ENCODE measurements at places on chromosomes 5 and 9.

DNA sequence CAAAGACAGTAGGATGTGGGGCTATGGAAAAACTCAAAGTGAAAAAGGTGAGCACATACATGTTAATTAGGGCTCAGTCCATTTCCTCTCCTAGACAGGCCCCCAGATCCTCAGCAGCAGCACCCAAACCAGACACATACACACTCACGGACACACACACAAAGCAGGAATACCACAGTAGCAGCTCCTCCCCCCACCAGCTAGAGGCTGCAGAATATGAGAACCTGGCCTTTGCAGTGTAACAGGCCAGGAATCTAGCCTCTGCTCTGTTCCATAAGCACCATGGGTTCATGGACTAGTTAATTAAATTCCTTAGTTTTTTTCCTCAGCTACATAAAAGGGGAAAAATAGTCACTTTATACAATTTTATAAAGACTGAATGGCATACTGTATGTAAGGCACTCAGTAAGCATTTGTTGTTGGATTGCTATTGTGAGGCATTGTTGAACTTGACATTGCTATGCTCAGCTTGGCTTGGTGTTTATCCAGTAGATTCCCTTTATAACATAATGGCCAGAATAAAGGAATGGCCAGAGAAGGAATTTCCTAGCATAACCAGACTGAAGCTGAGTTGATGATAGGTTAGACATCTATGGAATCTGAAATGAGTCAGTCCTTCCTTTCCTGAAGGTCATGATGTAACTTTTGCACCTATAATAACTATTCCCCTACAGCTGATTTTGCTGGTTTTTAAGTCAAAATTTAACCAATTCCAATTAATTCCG is 186.8 kb downstream of the SEMA5A start:
- DNase-seq, result peak; percentile 59

GRCh38 chr9:136403538-136403914 is 3.6 kb upstream of the SNAPC4 start:
- DNase-seq, result no peak

DNA sequence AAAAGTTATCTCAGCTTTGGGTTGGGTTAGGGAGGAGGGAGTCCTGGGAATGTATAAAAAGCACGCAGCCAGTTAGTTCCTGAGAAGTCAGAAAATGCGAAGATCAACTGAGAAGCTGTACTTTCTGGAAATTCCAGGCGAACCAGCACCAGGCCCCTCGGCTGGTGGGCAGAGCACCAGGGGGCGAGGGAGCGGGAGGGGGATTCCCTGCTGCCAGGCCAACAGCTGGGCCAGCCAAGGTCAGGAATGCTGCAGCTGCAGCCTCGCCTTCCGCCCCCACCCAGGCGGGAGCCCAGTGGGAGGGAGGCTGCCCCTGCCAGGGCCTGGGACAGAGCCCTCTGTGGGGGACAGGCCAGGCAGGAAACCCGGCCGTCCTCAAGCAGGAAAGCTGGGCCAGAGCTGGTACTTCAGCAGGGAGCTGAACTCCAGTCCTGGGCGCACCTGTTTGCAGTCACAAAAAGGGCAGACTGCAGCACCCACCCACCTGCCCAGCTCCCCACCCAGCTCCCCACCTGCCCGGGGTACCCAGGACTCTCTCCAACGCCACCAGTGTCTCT is 35.5 kb downstream of the VAV2 start:
- peak; percentile 9 for DNase-seq

DNA sequence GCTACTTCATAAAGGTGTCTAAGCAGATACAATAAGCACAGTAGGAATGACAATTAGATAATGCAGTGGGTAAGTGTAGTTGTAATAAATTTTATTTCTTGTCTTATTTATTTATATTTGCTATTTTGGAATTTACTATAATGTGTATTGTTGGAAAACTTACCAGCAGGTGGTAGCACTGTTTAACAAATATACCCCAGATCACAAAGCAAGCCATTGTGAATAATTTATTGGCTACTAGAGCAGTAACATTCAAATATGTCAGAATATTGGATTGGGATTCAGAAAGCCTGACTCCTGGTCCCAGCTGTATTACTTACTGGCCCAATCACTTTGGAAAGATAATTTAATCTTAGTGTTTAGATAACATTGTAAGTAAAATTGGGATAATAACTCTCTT is 78.0 kb downstream of the ISOC1 start:
- DNase-seq, result no peak

- DNase-seq, result no peak
Measured at GRCh38 chr5:79023348-79023747, 38.2 kb upstream of the ARSB start.

- no peak for DNase-seq
Measured at GRCh38 chr9:97990259-97990658, 7.1 kb downstream of the ANP32B start.

DNA sequence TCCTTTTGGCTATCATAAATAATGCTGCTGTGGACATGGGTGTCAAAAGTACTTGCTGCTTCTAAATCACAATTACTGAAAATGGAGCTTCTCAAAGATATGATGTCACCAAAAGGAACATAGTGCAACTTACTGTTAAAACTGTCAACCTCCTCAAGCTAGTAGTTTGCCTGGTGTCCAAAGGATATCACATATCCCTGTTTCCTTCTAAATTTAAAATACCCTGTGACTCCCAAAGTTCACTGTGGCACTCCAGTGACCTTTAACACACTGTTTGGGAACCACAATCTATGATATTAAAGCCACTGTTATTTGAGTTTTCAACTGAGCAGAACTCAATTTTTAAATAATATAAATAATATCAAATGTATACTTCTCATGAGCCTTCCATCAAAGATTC is 18.2 kb downstream of the GLIS3 start:
- no peak for DNase-seq

GRCh38 chr5:168209997-168210396 is 81.4 kb upstream of the WWC1 start:
- DNase-seq, result no peak

DNA sequence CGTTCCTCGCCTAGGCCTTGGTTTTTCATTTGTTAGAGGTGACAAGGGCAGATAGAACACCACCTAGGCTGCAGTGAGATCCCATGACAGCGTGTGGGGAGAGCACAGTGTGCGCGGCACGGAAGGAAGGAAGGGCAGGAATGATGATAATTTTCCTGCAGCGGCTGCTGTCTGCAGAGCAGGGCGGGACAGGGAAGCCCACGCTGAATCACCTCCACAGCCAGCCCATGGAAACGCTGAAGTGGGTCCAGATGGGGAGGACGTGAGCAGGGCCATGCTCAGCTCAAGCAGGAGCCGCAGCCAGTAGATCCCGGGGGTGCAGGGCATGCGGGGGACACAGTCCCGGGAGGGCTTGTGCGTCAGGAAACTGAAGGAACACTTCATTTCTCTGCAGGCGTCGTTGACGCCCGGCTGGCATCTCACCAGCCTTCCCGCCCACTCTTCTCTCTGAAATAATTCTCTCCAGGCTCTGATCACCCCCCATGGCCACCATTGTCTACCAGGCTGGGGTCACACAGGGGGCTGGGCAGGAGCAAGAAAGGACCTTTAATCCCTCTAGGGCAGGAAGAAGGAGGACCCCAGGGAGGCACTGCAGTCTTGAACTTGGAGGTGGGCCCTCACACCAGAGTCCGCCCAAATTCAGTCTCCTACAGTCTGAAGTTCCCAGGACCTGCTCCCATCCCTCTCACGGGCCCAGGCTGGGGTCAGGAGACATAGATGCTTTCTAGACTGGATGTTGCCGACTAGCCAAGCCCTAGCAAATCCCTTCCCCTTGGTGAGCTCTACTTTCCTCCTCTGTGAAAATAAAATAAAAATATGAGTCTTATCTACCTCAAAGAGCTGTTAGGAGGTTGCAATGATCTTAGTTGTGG is 20.9 kb upstream of the SYNPO start:
- no peak for DNase-seq

DNA sequence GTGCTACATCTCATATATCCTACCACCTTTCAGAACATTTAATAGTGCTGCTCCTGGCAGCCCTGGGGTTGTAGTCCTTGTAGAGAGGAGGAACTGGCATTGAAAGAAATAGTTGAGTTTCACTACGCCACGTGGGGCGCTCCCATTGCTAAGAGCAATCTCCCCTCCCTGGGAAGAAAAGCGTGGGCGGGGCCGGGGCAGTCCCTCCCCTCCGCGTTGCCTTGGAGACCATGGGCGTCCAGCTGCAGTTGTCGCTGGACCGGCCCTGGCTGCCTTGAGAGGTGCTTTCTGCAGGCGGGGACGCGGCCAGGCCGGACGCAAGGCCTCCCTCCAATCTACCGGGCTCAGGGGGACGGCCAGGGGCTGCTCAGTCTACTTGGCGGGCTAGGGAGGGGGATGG is 368 bp upstream of the CCDC180 start:
- DNase-seq, result peak; percentile 35

DNA sequence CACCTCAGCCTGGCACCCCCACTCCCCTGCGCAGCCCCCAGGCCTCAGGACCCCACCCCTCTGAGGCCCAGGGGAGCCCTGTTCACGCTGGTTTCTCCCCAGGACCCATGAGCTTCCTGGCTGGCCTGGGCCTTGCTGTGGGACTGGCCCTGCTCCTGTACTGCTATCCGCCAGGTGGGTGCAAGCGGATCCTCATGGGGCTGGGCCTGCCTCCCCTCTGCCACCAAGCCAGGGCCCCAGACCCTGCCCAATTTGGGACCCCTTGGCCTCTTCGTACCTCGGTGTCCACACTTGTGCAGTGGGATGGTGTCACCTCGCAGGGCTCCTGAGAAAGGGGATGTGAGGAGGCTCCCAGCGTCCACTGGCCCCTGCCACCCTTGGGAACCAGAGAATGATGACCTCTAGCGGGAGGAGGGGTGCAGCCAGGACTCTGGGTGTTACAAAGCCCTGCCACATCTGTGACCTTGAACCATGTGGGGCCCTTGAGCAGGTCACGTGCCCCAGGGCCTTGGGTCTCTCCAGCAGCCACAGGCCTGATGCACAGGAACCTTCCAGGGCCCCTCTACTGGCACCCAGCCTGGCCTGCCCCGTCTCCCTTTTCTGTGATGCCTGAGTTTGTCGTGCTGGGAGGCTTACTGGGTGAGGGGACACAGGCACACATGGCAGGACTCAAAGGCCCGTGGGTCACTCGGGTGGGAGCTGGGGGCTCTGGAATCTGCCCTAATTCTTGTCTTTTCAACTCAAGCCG is 16.3 kb downstream of the CARD19 start:
- no peak for DNase-seq

Data from kidney glomerular epithelial cell (primary cell).